ENCODE measurements at places on chromosomes 2 and 18.

DNA sequence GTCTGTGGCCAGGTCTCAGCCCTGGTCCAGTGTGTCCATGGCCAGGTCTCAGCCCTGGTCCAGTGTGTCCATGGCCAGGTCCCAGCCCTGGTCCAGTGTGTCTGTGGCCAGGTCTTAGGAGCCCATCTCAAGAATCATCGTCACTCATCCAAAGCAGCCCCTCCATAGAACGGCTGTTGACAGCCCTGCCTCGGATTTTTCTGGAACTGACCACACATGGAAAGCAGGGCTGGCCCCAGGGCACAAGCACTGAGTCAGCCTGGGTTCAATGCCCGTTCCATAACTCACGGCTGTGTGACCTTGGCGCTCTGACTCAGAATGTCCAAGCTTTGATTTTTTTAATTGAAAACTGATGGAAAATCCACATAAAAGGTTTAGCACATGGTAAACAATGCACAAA, 59.9 kb upstream of the SNTG2 start:
- no peak for DNase-seq

DNA sequence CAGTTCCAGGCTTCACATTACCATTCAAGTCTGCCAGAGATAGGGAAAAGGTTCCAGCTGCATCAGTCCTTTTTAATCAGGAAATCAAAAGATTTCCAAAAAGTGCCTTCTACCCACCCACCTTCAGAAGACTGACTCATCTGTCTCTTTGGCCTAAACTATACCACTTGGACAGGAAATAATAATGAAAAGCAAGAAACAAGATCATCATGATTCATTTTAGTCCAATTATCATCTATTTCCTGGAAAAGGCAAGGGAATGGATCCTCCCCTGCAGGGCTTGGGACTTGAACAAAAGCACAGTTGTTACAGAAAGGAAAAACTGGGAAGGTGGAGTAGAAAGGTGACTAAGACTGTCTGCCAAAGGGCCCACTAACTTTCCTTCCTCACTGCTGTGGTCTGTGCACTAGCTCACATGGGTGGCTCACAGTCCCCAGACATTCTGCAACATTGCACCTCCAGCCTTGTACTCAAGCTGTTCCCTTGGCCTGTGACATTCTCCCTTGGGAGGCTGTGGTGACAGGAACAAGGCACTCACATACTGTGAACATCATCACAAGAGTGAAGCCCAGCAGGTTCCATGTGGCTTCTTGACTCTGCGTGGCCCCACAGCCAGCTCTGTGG, 75.3 kb downstream of the VSNL1 start:
- DNase-seq = no peak

- DNase-seq = peak; percentile 73
These were observed 833.8 kb downstream of the TRIB2 start for GRCh38 chr2:13550285-13551231.

- no peak for DNase-seq
These were observed 243.3 kb downstream of the TSN start for GRCh38 chr2:121998751-121999150.

- DNase-seq = no peak
These were observed 562.1 kb downstream of the NRXN1 start for GRCh38 chr2:50469784-50470183.

DNA sequence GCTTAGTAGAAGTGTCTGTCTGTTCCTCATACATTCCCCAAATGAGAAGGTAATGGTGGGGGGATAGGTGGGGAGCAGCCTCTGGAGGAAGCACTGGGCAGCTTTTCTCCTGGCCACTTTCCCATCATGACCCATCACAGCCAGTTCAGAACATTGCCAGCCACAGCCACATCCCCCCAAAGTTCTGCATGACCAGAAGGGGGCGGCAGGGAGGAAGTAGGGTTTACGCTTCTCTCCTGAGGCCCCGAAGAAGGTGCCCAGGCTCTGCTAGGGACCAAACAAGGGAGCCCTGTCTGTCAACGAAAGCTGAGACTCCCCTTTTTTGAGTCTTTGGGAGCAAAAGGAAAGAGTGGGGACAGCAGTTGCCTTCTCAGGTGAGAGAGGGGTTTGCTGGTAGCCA, 7.7 kb downstream of the IGFBP5 start:
- DNase-seq = no peak

GRCh38 chr2:119429225-119429981, 2.3 kb upstream of the TMEM37 start:
- DNase-seq = no peak

DNA sequence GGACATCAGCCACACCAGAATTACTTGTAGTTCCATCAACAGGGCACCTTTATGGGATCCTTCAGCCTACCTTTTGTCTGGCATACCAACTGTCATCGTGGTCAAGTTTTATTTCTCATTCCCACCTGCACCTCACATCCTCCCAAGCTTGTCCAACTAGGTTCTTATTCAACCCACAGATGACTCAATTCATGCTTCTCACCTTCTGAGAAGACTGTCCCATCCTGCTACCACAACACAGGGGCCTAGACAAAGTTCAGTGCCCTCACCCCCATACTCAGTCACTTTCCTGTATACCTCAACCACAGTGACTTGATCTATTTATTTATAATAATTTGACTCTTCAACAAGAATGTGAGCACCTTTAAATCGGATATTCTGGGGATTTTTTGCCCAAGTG, 114.4 kb upstream of the ACVR1C start:
- DNase-seq = no peak

DNA sequence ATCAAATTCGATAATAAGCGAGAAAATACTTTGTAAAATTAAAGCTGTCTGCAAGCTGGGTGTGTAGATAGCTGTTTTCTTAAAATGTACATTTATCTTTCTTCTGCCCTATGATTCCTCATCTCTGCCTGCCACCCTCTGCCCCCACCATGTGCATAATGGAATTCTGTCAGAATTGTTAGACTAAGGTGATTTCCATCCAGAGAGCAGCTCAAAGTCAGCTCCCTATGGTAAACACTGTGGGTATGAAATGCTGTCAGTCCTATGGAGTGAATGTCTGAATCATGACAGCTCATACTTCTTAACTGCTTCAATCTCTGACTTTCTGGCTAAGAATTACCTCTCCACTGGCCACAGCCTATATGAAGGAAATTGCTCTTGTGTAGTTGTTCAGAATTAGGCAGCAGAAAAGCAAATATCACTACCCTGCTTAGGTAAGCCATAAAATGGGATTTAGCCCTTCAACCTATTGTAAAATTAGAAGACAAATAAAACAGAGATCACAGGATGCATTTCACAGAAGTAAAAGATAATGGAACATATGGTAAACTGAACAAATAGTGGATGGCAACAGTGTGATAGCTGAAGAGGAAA, 137.7 kb downstream of the CD8B2 start:
- no peak for DNase-seq

DNA sequence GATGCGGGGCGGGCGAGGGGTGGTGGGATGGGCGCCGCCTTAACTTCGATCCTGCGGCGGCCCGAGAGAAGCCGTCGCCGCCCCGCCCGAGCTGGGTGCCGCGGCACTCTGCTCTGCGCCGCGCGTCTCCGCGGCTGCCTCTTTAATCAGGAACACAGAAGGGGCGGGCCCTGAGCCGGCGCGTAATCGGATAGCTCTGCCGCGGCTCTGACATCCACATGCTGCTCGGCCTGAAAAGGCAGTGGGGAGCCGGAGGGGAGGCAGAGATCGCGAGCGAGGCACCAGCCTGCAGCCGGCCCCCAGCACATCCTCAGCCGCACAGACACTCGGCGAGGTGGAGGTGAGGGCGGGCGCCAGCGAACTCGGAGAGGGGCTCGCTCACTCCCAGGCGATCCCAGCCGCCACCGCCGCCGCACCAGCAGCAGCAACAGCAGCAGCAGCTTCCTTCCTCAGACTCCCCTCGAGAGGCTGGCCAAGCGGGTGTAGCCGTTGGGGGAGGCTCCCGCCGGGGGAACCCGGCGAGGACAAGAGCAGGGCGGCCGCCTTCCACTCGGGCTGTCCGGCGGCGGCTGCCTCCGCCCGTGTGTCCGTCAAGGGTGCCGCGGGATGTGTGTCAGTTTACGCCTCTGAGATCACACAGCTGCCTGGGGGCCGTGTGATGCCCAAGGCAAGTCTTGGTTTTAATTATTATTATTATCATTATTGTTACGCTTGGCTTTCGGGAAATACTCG, at the start of gene NRP2:
NRP2 (plus strand) TSS at position 263 of the 732 bp plus-strand sequence. CDS start 790 bp downstream, outside the sequence.
- DNase-seq = peak; percentile 10

DNA sequence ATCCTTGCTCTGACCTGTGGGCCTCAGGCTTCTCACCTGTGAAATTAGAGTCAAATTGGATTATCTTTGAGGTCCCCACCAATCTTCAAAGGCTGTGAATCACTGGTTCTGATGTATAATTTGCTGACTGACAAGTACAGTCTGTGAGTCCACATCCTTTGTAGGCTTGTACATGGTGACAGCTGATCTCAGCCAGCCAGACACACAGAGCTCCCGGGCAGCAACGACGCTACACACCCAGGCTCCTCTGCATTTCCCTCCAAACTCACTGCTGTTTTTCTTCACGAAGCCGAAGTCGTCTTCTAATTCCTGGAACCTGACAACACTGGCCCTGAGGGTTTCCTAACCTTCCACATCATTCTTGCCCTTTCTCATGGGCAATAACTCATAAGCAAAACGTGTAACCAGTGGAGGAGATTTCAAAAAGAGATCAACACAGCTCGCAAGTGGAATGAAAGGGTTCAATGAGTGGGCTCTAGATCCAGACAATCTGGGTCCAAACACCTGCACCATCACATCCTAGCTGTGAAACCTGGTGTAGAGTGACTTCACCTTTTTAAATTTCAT, 37.9 kb upstream of the EVA1A start:
- no peak for DNase-seq

DNA sequence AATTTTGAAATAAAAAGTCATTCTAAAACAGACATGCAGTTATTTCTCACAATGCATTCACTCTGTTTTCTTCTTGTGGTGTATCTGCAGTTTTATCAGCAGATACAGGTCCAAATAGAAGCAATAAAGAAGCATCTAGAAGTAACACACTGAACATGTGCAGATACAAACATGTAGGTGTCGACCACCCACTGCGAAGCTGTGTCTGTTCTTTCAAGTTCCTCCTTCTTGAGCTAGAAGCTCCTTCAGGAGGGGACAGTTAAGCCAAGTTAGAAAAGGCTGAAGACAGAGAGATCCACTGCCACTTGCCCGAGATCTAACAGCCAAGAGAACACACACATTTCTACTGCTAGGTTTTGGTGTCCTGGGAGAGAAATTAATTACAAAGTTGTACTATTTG, 30.1 kb downstream of the WDFY1 start:
- no peak for DNase-seq

GRCh38 chr2:239881561-239882320, 143.4 kb downstream of the NDUFA10 start:
- no peak for DNase-seq

- no peak for DNase-seq
These were observed 39.5 kb upstream of the SLC14A1 start for GRCh38 chr18:45684341-45685115.

DNA sequence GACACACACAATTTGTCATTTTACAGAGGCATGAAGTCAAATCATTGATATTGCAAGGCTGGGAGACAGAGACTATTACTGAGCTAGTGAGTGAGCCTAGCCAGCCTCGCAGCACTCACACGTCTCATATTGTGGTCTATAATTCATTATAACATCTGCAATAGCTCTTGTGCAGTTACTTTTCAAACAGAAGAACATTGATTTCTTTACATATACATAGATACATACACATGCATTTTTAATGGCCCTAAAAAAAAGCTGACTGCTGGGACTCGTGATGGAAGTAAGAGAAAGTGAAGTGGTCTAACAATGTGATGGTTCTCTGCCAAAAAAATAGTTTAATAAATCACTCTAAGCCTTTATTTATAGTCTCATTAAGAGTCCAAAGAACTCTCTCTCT, 56.8 kb downstream of the KIAA2012 start:
- no peak for DNase-seq

- no peak for DNase-seq
These were observed 318.2 kb downstream of the RND3 start for GRCh38 chr2:150169237-150169629.

DNA sequence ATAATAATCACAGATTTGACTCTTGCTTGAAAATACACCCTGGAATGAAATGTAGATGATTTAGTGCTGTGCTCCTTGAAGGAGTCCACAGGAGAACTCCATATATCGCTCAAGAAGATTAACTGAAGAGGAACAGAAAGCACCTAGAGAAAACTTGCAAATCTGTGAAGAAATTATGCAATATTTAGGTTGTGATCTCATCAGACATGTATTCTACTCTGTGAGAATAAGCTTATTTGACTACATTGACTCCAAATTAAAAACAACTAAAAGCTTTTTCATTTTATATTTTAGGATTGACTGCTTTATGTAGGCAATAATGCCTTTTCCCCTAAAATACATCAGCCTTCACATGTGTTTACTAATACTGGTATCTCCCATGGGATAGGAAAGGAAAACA, 906.6 kb upstream of the LRATD1 start:
- no peak for DNase-seq

- no peak for DNase-seq
These were observed 42.6 kb downstream of the GLI2 start for GRCh38 chr2:120778244-120778643.

GRCh38 chr18:47799376-47799775, 131.1 kb downstream of the SMAD2 start:
- no peak for DNase-seq

DNA sequence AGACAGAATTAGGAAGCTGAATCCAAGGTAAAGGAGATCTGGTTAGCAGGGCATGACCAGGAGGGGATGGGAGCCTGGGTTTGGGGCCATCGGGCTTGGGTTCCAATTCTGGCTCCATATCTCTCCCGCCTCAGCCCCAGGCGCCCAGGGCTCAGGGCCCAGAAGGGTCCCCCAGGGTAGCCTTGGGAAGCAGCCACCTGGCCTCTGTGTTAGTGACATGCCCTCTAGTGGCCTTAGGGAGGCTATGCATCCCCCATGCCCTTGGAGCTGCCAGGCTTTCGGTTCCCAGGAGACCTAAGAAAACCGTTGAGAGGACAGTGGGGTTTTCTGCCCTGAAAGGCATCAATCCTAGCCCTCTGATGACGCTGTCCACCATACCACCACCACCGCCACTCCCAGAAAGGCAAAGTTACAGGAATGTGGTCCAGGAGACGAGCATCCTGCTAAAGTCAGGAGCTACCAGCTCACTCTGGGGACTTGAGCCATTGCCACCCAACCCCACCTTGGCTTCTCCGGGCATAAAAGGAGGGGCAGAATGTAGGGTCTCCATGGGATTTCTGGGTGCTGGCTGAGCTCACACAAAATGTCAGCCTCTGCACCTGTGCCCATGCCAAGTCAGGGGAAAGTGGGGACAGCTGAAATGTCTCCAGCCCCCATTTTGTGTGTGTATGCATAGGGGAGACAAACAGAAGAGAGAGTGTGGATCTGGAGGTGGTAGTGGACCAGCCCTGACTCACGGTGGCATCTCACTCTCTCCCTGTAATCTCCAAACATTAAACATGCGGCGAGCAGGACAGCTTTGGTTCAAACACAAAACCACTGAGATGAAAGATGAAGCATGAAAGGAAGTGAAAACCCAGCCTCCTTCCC, 56.5 kb downstream of the EMX1 start:
- DNase-seq = no peak
